ENCODE measurements at places on chromosomes 16 and 17.

GRCh38 chr17:41812381-41813151, at the start of gene FKBP10:
TSS of gene FKBP10 (plus strand) at chr17:41813004. CDS start at chr17:41813035, 31 bp downstream.
- DNase-seq, result no peak

GRCh38 chr16:89922884-89923639, at the start of gene TUBB3:
TSS of gene TUBB3 (plus strand) at chr16:89923342. CDS start at chr16:89923402, 60 bp downstream.
- DNase-seq, result no peak

GRCh38 chr16:50304467-50305440, 38.4 kb downstream of the ADCY7 start:
- DNase-seq, result no peak

DNA sequence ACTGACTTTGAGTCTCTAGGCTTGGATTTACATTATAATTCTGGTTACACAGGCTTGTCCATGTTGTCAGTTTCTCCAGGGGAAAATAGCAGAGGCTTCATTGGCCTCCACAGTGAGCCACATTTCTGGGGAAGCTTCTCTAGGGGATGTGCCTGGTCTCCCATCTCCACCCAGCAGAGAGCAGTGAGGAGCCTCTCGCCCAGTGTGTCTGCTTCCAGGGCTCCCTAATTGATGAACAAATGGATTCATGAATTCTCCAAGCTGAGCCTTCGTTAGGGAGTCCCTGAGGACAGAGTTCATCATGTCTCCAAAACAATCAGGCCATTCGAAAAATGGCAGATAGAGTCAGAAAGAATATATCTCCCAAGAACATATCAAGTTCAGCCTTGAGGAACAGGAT, 162.4 kb upstream of the TOX3 start:
- no peak for DNase-seq

Measured in stimulated activated CD8-positive, alpha-beta memory T cell treated with anti-CD3 and anti-CD28 coated beads, Interleukin-4, amount 100 ng/mL, for 24 hours (primary cell).